ENCODE measurements at places on chromosomes 5 and 9. TPM values are rescaled to one million over a fixed set of nuclear protein-coding genes. Genes with fewer than 3 reads are reported as not detected.

TENT4A gene
- 11.2 TPM for total RNA-seq

CER1 gene
- not detected for total RNA-seq

RC3H2 gene
- 49.5 TPM for total RNA-seq

FYB1 gene
- total RNA-seq: 2.0 TPM

PCDHB10 gene
- total RNA-seq: 0.81 TPM

ZNF79 gene
- 7.3 TPM for total RNA-seq

PCDHGA10 gene
- 6.1 TPM for total RNA-seq

CORO2A gene
- total RNA-seq: 0.23 TPM

GRCh38 chr5:138033907-138034306 is 1.0 kb upstream of the FAM13B start:
- peak overlapping the region; percentile 100 for H3K27ac ChIP-seq
- no peaks in the 10 kb centered on the region for H3K4me1 ChIP-seq
- no peaks in the 10 kb centered on the region for H3K27me3 ChIP-seq
- H3K36me3 ChIP-seq: no peaks in the 10 kb centered on the region
- DNase-seq: no peak
- H3K4me3 ChIP-seq: peak overlapping the region; percentile 84

- DNase-seq: no peak
- H3K4me3 ChIP-seq: no peak overlapping the region
Measured at GRCh38 chr9:25282946-25283345, 395.3 kb downstream of the TUSC1 start.

GRCh38 chr5:32526810-32527209 is 58.5 kb upstream of the SUB1 start:
- no peak overlapping the region for H3K27ac ChIP-seq
- no peaks in the 10 kb centered on the region for H3K4me1 ChIP-seq
- no peak overlapping the region for H3K4me3 ChIP-seq
- H3K36me3 ChIP-seq: no peaks in the 10 kb centered on the region

DNA sequence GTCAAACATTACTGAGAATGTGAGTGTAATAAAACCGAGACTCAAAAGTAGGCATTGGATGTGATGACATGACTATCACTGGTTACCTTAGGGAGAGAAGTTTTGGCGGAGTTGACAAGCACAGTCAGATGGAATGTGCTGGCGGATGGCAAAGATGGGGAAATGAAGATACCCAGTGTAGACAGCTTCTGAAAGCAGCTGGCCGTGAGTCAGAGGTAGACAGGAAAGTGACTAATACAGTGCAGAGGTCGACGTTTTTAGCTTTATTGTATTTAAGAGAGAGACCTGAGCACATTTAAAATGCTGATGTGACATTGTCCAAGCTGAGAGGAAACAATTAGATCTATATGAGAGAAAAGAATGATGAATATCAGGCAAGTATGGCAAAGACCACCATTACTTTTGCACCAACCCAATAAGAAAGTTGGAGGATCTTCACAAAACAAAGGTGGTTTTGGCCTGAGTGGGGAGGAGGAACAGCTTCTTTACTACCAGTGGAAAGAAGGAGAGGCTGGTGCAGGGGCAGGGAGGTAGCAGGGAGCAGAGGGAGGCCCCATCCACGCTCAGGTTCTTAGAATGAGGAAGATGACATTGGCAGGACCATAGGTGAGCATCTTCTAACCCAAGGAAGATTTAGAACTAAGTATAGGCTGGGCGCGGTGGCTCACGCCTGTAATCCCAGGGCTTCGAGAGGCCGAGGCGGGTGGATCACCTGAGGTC is 36.7 kb upstream of the KCNIP1 start:
- no peak overlapping the region for H3K27ac ChIP-seq
- H3K36me3 ChIP-seq: no peaks in the 10 kb centered on the region
- no peak for DNase-seq
- H3K4me1 ChIP-seq: no peaks in the 10 kb centered on the region
- H3K27me3 ChIP-seq: no peaks in the 10 kb centered on the region

DNA sequence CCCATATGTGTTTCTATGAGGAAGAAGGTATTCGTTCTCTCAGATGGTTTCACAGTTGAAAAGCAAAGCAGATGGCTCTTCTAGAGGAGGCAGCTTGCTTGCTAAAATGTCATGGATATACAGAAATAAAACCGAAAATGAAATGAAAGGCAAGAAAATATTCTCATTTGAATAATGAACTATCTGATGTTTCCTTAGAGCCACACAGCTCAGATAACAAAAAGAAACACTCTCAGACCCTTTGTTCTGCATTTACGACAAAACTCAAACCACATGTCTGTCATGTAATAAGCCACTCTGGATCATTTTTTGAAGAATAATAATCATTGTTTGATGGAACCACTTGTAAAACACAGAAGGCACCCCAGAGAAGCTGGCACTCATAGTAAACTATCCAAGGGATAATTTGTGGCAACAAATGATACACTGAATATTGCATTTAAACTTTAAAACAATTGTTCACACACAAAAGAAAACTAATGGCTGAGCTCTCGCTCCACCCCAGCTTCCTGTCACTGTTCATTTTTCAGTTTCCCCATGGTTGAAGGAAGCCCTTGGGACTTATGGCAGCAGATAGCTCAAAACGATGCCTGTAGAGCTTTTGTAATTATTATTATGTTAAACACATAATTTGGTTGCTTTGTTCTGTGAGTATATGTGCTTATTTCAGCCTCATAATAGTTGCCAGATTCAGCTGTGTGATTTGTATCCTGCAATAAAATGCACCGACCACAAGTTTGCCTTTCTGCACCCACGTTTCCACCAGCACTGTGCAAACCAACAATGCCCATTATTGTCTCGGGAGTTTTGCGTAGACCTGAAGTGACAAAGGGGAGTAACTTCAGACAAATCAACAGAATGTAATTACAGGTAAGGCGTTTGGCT is 256.0 kb downstream of the TMEM167A start:
- no peaks in the 10 kb centered on the region for H3K36me3 ChIP-seq
- no peak overlapping the region for H3K4me3 ChIP-seq
- DNase-seq: no peak
- H3K4me1 ChIP-seq: peaks cover 8% of the 10 kb centered on the region

GRCh38 chr9:109755040-109755439 is 25.0 kb upstream of the PALM2AKAP2 start:
- H3K4me1 ChIP-seq: no peaks in the 10 kb centered on the region
- no peak for DNase-seq
- H3K27ac ChIP-seq: no peak overlapping the region
- no peaks in the 10 kb centered on the region for H3K27me3 ChIP-seq
- H3K36me3 ChIP-seq: no peaks in the 10 kb centered on the region

DNA sequence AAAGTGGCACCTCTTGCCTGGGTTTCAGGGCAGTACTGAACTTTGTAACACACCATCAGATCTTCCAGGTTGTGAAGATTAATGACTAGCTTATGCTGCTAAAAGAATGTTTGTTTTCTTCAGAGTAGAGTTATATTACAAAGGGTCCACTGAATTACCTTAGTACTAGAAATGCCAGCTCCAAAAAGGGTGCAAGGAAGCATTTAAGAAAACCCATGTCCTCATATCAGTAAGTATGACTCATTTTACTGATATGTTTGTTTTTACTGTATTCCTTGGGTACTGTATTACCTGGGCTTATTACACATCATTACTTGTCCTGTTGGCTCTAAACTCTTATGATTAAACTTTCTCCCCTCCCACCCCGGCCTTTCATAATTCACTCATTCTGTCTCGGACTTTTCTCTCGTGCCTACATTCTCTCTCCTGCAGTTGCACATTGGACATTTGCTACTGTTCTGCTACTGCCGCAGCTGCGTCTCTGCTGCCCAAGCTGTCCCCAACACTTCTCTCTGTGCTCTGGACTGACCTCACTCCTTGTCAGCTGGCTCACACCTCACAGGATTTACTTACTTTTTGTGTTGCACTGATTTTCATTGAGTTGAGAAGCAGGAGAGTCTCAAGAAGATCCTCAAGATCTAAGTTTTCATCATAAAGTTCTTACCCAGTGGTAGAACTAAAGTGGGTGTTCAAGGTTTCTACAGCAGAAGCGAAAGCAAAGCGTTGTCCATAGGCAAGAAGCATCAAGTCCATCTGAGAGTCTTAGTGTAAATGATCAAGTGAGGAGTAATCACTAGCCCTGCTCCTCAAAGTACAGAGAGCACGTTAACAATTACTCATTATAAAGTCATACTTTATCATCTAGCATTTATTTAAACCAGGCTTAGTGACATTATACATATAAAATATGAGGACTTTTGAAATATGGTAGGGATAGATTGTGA is 53.2 kb upstream of the C9orf72 start:
- no peaks in the 10 kb centered on the region for H3K4me1 ChIP-seq
- H3K27ac ChIP-seq: no peak overlapping the region
- H3K4me3 ChIP-seq: no peak overlapping the region
- DNase-seq: no peak

GRCh38 chr5:32190095-32190494 is 16.0 kb upstream of the GOLPH3 start:
- H3K4me1 ChIP-seq: peaks cover 13% of the 10 kb centered on the region
- peak overlapping the region; percentile 48 for H3K27ac ChIP-seq
- H3K4me3 ChIP-seq: no peak overlapping the region
- peak; percentile 60 for DNase-seq
- H3K36me3 ChIP-seq: no peaks in the 10 kb centered on the region

DNA sequence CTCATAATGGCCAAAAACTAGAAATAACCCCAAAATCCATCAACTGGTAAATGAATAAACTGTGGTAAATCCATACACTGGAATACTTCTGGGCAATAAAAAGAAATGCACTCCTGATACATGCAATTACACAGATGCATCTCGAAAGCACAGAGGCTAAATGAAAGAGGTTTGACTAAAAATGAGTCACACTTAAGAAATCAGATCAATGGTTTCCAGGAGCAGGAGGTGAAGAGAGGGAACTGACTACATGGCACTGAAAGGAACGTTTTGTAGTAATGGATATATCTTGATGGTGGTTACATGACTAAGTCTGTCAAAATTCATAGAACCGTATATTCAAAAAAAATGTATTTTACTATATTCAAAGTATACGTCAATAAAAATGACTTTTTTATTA is 42.4 kb downstream of the STRBP start:
- no peak overlapping the region for H3K27ac ChIP-seq
- H3K36me3 ChIP-seq: no peaks in the 10 kb centered on the region
- H3K4me1 ChIP-seq: no peaks in the 10 kb centered on the region
- H3K27me3 ChIP-seq: no peaks in the 10 kb centered on the region
- DNase-seq: no peak

GRCh38 chr9:90890146-90890810 is 88.7 kb downstream of the SYK start:
- no peak overlapping the region for H3K27ac ChIP-seq
- no peaks in the 10 kb centered on the region for H3K27me3 ChIP-seq
- DNase-seq: no peak
- no peaks in the 10 kb centered on the region for H3K4me1 ChIP-seq
- no peaks in the 10 kb centered on the region for H3K36me3 ChIP-seq
- no peak overlapping the region for H3K4me3 ChIP-seq

- H3K4me1 ChIP-seq: peaks cover 34% of the 10 kb centered on the region
- peak overlapping the region; percentile 35 for H3K27ac ChIP-seq
- no peak overlapping the region for H3K4me3 ChIP-seq
- no peaks in the 10 kb centered on the region for H3K27me3 ChIP-seq
- H3K36me3 ChIP-seq: peaks cover 81% of the 10 kb centered on the region
- peak; percentile 51 for DNase-seq
Measured at GRCh38 chr9:95082401-95083084, 235.0 kb downstream of the FANCC start.

- no peak overlapping the region for H3K4me3 ChIP-seq
- H3K4me1 ChIP-seq: peaks cover 40% of the 10 kb centered on the region
- DNase-seq: no peak
- H3K27ac ChIP-seq: no peak overlapping the region
Measured at GRCh38 chr5:171581781-171582180, 162.3 kb downstream of the FGF18 start.

DNA sequence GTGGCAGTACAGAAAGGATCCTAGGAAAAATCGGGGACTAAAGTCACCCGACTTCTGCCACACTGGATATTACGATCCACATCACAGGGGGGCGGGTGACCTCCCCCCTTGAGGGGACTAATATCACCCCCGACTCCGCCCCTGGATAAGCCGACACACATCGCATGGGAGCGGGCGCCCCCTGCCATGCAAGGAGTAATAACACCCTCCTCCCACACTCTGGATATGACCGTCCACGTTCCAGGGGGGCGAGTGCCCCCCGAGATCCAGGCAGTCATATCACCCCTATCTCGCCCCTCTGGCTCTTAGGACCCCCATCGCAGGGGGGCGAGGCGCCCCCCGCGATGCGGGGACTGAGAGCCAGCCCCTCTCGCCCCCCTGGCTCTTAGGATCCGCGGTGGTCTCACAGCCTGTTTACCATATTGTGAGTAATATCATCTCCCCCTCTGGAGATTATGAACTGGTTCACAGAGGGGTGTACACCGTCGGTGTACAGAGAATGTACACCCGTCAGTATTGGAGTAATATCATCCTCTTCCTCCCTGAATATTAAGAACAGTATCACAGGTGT is 423.0 kb downstream of the DIRAS2 start:
- H3K4me3 ChIP-seq: no peak overlapping the region
- no peak for DNase-seq
- H3K27me3 ChIP-seq: peaks cover 16% of the 10 kb centered on the region
- H3K27ac ChIP-seq: no peak overlapping the region
- no peaks in the 10 kb centered on the region for H3K4me1 ChIP-seq

DNA sequence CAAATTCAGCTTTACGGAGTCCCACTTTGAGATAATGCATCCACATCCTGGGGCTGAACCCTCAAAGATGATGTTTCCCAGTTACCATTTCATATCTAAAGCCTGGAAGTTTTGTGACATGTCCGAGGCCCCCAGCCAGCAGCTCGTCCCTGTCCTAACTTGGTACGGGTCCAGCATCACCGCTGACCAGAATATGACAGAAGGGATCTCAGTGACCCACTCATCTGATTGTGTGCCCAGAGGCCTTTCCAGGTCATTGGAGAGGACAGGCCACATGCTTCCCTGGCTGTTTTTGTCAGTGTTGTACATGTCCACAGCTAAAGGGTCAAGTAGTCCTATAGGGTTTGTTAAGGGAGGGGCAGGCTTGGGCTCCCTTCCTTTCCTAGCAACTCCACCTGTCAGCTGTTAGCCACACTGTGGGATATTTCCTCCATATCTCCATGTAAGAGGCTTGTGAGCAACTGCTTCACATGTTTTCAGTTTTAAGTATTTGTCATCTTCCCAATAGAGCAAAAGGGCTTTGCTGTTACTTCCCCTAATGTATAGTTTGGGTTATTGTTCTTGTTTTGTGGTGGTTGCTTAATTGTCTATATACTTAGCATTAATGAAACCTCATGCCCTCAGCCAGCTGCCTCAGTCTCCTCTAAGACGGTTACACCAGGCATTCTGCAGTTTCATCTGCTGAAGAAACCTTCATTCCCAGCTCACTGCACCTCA is 33.4 kb downstream of the SECISBP2 start:
- no peak overlapping the region for H3K4me3 ChIP-seq
- H3K27me3 ChIP-seq: no peaks in the 10 kb centered on the region
- peaks cover 7% of the 10 kb centered on the region for H3K4me1 ChIP-seq

Measured in heart left ventricle (tissue), 16 donors.